ENCODE measurements at places on chromosomes 4 and X.

DNA sequence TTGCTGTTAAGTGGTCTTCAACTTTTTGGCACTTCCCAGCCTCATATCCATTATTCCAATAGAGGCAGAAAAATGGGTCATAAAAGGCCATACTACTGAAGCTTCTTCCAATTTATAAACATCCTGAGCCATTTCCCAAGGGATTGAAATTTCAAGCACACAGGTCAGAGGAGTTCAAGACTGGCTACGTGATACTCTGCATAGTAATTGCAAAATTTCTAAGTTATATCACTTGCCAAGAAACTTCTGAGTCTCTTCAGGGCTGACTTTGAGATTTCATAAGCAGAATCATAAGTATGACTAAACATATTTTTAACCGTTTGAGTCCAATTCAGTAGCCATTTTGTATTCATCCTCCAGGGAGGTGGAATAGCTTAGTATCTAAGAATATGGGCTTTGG, 75.6 kb upstream of the RXFP1 start:
- DNase-seq = no peak

- no peak for DNase-seq
Observed at GRCh38 chrX:65997978-65998717, 41.7 kb downstream of the VSIG4 start.

DNA sequence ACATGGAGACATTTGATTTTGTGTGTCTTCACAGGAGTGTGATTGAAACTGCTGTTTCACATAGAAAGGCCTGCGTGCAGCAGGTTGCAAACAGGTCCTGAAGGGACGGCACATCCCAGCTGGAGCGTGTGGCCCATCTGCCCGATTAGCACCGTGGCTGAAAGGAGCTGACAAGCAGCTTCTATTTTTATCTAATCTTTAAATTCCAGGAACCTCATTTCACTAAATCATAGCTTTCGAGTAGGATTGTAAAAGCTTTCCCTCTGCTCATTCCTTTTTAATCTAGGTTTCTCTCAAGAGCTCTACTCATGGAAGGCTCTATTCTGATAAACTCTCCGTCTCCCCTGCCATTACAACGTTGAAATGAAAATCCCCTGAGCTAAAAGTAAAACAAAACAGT, 106.8 kb downstream of the FSTL5 start:
- no peak for DNase-seq

DNA sequence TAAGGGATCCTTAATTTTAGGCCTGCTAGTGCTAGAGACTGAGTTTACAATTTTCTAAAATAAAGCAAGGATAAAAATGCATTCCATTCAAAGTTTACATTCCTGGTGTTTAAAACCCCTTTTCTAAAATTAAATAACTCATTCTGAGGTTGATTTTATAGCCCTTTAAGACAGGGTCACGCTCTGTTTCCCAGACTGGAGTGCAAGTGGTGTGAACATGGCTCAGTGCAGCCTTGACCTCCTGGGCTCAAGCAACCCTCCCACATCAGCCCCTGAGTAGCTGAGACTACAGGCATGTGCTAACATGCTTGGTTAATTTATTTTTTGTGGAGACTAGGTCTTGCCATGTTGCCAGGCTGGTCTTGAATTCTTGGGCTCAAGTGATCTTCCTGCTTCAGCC, 6.8 kb upstream of the CDKL2 start:
- no peak for DNase-seq

All from GM12891 (cell line).